WTC11 (cell line): ENCODE measurements at places on chromosomes 12 and 14. TPM values are rescaled to one million over a fixed set of nuclear protein-coding genes. Genes with fewer than 3 reads are reported as not detected.

GRCh38 chr12:117733549-117733805, 235.3 kb downstream of the KSR2 start:
- no peak for DNase-seq

DNA sequence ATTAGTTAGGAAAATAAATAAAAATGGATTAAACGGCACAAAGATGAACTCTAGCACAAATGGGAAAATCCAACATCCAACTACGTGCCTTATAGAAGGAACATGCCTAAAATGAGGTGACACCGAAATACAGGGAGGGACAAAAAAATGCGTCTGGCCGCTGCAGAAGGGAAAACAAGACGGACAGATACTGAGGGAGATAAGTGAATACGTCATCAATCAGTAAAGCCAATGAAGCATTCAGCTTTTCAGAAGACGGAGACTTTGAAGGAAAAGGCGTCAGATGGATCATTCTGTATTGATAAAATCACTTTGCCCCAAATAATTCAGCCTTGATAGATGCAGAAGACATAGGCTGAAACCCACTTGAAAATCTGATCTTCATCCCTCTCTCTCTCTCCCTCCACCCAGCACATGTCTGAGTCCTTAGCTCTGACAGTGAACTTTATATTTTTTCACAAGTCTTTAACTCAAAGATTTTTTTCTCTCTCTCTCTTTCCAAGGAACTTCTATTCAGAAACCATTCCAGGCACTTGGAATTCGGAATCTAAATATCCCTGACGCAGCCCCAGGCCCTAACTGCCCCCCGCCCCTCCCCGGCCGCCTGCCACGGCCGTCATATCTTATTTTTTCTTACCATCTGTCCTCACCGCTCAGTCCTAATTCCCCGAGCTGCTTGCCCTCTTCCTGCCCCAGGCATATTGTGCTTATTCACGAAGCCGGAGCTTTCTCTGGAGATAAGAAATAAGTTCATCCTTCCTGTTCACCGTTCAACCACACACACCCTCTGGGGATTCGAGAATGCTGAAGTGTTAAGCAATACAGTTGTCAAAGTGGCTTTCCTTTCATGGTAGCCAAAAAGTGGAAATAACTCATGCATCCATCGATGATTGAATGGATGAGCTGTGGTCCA, 35.5 kb upstream of the RFLNA start:
- DNase-seq, result no peak

GRCh38 chr12:7444076-7444475, at the start of gene CD163L1:
TSS of gene CD163L1 (minus strand) at chr12:7444153. CDS start at chr12:7444127, 26 bp downstream.
- DNase-seq, result no peak

GRCh38 chr14:51609251-51609954, 42.3 kb upstream of the FRMD6 start:
- DNase-seq, result no peak

DNA sequence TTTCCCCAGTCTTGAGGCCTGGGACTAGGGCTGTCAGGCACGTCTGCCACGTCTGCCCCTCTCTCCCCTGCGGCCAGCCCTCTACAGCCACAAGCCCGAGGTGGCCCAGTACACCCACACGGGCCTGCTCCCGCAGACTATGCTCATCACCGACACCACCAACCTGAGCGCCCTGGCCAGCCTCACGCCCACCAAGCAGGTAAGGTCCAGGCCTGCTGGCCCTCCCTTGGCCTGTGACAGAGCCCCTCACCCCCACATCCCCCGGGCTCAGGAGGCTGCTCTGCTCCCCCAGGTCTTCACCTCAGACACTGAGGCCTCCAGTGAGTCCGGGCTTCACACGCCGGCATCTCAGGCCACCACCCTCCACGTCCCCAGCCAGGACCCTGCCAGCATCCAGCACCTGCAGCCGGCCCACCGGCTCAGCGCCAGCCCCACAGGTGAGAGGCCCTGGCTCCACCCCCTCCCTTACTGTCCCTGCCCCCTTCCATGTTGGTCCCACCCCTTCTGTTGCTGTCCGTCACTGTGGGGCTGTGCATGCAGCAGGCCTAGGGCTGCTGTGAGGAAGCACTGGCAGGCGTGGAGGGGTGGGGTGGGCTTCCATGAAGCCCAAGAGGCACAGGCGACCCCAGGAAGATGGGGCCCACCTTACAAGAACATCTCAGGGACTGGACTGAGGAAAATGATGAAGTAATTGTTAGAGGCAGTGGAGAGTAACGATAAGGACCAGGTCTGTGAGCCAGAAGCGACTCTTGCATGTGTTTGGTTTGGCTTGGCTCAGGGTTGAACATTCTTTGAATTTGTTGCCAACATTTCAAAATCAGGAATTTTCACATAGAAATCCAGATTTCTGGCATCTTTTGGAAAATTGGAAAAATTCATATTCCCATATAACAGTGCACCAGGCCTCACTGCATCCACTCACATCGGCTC, 16.8 kb downstream of the C12orf43 start:
- peak; percentile 81 for DNase-seq

Gene LHX5
- total RNA-seq, result 1.5 to 3.0 TPM (median 1.6 TPM) in 3 replicates

Gene INHBC
- 0.09 to 0.20 TPM (median 0.16 TPM) in 3 replicates for total RNA-seq

Gene CMKLR1
- 1.4 to 1.9 TPM (median 1.6 TPM) in 3 replicates for total RNA-seq
